ENCODE measurements at places on chromosomes 6 and 20.

- no peak for DNase-seq
These were observed 111.3 kb downstream of the TSHZ2 start for GRCh38 chr20:53083411-53083810.

DNA sequence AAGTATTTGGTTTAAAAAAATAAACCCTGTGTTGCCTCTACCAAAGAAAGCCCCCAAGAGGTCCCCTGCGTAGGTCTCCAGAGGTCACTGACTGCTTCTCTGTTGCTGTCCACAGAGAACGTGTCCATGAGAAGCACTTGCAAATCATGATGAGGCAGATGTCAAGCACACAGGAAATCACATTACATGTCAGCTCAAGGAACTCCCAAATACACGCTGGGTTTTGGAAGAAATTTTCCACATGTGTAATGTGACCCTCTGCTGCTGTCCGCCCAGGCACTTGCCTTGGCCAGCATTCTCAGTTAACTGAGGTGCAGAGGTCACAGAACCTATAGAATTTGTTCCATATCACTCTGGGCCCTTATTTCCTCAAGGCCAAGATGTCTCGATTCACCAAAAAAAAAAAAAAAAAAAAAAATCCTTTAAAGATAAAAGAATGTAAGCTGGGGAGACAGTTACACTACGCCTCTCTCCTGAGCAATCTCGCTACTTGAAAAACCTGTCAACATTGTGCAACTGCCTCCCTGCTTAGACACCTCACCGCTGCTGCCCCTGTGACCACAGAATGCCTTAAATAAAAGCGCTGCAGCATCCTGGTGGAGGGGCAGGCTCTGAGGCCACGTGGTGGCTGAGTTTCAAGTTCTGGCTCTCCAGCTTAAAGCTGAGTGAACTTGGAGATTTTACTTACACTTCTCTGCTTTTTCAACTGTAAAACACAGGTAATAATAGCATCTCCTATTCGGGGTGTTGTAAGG is 42.3 kb downstream of the SLC22A23 start:
- DNase-seq: peak; percentile 81

- DNase-seq: no peak
These were observed 460.1 kb upstream of the MANEA start for GRCh38 chr6:95117236-95117635.

GRCh38 chr6:33749401-33749800 is 2.7 kb upstream of the IP6K3 start:
- no peak for DNase-seq

DNA sequence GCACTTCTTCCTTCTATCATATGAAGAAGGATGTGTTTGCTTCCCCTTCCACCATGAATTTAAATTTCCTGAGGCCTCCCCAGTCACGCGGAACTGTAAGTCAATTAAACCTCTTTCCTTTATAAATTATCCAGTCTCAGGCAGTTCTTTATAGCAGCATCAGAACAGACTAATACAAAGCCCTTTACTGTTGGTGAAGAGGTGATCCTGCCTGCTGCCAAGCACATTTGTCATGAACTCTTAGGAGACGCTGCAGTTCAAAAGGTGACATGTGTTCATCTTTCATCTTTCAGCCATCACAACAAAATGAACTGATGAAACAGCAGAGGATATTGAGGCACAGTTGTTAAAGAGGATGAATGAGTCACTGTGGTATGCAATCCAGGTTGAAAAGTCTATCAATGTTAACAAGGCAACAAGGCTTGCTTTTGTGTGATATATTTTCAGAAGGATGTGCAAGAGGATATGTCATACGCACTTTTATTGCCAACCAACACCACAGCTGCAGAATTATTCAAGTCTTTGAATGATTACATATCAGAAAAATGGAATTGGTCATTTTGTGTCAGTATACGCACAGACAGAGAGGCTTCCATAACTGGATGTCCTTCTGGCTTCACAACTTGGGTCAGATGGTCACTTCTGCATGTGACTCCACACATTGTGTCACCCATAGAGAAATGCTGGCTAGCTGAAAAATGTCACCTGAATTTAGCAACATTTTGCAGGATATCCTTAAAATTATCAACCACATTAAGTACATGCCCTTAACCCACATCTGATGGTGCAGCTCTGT is 52.4 kb upstream of the PLN start:
- DNase-seq: peak; percentile 84

DNA sequence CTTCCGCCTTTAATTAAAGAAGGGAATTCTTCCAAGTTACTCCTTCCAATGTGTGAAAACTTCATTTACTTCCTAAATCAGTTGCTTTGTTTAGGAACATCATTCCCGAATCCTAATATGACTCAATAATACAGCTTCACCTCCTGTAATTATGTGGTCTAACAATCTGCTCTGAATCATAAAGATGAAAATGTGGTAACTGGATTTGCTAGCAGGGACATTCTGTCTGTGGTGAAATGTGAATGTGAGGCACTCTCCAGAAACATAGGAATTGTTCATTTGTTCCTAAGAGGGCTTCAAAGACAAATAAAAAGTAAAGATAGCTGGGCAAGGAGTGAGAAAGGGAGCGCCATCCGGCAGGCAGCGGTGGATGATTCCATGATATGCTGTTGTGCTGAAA is 678.1 kb downstream of the KIF16B start:
- peak; percentile 71 for DNase-seq

Measured in fibroblast of upper back skin (primary cell).